Astrocyte (in vitro differentiated cells and primary cell): ENCODE measurements at places on chromosomes 3 and 15. TPM values are rescaled to one million over a fixed set of nuclear protein-coding genes. Genes with fewer than 3 reads are reported as not detected.

Gene HGD
- 0.52 TPM in 1 of 2 replicates, not detected in the other for total RNA-seq

Gene TMEM40
- 1.3 and 2.0 TPM in 2 replicates for total RNA-seq

Gene KLHL40
- not detected in 2 replicates for total RNA-seq

Gene LRRC31
- total RNA-seq: 0.16 TPM in 1 of 2 replicates, not detected in the other

Gene TMEM45A
- total RNA-seq: 35.5 and 49.7 TPM in 2 replicates

Gene AHSG
- not detected in 2 replicates for total RNA-seq

Gene CCDC39
- not detected in 2 replicates for total RNA-seq

Gene EIF1B
- 59.3 and 62.5 TPM in 2 replicates for total RNA-seq

Gene FOXB1
- total RNA-seq: 0.96 and 1.3 TPM in 2 replicates

Gene UBE3A
- 102 and 109 TPM in 2 replicates for total RNA-seq

Gene ST6GAL1
- 15.8 and 19.3 TPM in 2 replicates for total RNA-seq

Gene FBXW12
- total RNA-seq: not detected in 2 replicates

Gene SNTN
- total RNA-seq: not detected in 2 replicates

Gene CLDN11
- total RNA-seq: 0.22 and 0.70 TPM in 2 replicates

Gene CLRN1
- total RNA-seq: not detected in 2 replicates

Gene TLNRD1
- 24.2 and 24.3 TPM in 2 replicates for total RNA-seq

DNA sequence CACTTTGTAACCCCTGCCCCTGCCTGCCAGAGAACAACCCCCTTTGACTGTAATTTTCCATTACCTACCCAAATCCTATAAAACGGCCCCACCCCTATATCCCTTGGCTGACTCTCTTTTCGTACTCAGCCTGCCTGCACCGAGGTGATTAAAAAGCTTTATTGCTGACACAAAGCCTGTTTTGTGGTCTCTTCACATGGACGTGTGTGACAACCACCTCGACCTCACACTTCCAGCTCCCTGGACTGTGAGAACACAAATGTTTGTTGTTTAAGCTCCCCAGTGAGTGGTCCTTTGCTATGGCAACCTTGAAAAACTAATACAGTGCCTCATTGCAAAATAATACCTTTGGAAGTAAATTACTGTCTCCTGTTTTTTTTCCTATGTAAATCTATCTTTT lies 299.2 kb upstream of the POU1F1 start:
- H3K27ac ChIP-seq: no peak overlapping the region
- no peaks in the 10 kb centered on the region for H3K27me3 ChIP-seq
- DNase-seq: no peak

GRCh38 chr3:108744762-108745161 lies 12.4 kb downstream of the RETNLB start:
- H3K4me1 ChIP-seq: no peaks in the 10 kb centered on the region
- H3K4me3 ChIP-seq: no peak overlapping the region

- no peaks in the 10 kb centered on the region for H3K36me3 ChIP-seq
- no peak overlapping the region for H3K27ac ChIP-seq
- no peak for DNase-seq
- H3K4me3 ChIP-seq: no peak overlapping the region
Observed at GRCh38 chr3:186959029-186959624, 28.8 kb downstream of the ST6GAL1 start.

DNA sequence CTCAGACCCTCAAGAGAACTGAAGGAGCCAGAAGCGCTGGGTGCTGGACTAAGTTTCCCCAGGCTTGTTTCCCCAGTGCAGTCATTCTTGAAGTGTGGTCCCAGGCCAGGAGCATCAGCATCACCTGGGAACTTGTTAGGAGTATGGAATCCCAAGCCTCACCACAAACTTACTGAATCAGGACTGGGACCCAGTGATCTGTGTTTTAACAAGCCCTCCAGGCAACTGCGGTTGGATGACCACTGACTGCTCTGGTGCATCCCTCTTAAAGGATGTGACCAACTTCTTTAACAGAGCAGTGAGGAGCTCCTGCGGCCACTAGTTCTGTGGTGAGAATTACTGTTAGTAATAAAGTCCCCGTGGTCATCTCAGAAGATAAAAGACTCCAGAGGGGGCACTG lies 62.4 kb upstream of the DAZL start:
- no peak overlapping the region for H3K4me3 ChIP-seq
- H3K27ac ChIP-seq: no peak overlapping the region
- H3K36me3 ChIP-seq: no peaks in the 10 kb centered on the region
- no peaks in the 10 kb centered on the region for H3K4me1 ChIP-seq
- no peaks in the 10 kb centered on the region for H3K27me3 ChIP-seq

- peaks cover 6% of the 10 kb centered on the region for H3K27me3 ChIP-seq
- no peak overlapping the region for H3K27ac ChIP-seq
- DNase-seq: no peak
Observed at GRCh38 chr3:159266779-159267178, 464.9 kb downstream of the MFSD1 start.

DNA sequence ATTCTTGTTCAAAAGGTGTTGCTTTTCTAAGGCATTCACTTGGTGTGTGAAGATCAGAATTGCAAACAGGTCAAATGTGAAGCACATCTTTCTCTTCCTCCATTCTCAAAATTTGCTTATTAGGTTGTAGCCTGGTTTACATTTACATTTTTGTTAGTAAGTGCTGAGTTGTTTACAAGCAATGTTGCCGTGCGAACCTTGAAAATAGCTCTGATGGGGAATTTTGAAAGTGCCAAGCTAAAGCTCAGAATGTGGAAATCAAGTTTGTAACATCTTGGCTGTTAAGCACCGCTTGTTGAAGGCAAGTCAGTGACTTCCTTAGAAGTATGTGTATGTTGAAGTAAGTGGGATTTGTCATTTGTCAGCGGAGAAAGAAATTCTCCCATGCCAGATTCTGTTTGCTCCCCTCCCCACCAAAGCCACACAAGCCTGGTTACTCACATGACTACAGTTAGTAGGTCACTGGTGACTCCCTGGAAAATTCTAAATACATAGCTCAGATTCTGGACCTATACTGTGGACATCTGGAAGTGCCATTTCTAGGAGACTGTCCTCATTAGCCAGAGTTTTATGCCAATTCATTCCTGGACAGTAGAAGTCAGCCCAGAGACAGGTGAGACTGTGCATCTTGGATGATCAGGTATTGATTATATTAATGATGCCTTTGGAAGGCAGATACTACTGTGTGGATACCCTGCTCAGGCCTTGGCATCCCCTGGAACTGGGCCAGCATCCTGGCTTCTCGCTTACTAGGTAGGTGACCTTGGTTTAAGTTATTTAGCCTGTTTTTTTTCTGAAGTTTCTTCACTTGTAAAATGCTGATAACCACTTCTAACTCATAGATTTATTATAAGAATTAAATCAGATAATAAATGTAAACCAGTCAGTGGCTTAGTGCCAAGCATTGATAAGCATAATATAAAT lies 390.6 kb upstream of the SEMA6D start:
- H3K36me3 ChIP-seq: no peaks in the 10 kb centered on the region
- no peak overlapping the region for H3K4me3 ChIP-seq
- H3K27ac ChIP-seq: no peak overlapping the region
- no peaks in the 10 kb centered on the region for H3K27me3 ChIP-seq

DNA sequence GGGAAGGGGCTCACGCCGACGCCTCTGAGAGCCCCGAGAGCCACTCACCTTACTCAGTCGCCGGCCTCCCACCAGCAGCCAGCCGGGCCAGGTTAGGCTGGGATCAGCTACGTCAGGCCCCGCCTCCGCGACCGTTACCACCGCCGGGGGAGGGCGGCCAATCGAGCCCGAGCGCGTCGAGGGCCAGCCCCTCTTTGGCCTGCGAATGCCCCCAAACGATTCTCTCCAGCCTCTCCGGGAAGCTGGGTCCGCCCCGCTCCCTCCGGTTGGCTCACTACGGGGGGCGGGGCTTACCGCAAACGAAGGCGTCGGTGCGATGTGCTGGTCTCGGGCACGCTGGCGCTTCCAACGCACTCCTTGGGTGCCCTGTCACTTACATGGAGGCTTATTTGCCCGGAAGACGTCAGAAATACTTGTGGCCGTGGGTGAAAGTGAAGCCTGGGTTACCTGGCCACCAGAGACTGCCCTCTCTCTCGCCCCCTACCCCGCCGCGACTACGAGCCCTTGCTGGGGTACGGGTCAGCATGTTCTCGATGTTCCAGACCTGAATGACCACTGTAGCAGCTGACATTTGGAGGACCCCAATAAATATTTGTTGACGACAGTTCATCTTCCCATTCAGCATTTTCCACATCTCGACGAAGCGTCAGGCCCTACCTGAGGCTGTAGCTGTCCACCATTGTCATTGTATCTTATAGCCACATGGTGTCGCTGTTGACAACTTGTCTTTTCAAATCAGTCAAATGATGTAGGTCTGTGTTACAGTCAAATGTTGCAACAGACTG lies at the start of gene CEP70:
TSS of gene CEP70 (minus strand) at position 111 of the 785 bp plus-strand sequence. CDS start 21,333 bp downstream, outside the sequence.
- H3K36me3 ChIP-seq: no peaks in the 10 kb centered on the region
- peak; percentile 85 for DNase-seq
- H3K27ac ChIP-seq: peak within 1 kb of the TSS; percentile 79

DNA sequence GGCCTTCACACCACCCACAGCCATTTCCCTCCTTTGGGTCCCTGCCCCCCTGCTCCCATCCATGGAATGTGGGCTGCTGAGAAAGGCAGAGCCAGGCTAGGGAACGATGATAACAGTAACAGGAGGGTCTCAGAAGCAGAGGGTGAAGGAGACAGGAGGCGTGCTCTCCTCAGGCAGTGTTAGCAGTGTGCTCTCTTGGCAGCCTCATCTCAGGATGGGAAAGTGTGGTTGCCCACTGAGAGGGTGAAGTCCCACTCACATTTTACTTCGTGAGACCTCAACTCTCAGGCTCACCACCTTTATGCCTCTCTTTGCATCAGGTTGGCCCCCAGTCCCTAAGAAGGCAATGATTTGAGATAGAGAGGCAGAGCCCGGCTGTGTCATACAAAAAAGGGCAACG lies 24.5 kb downstream of the TIGIT start:
- no peaks in the 10 kb centered on the region for H3K36me3 ChIP-seq
- no peaks in the 10 kb centered on the region for H3K4me1 ChIP-seq
- no peak overlapping the region for H3K27ac ChIP-seq
- no peak overlapping the region for H3K4me3 ChIP-seq
- H3K27me3 ChIP-seq: no peaks in the 10 kb centered on the region
- no peak for DNase-seq

- no peak overlapping the region for H3K4me3 ChIP-seq
- H3K27ac ChIP-seq: no peak overlapping the region
- H3K4me1 ChIP-seq: peaks cover 12% of the 10 kb centered on the region
- H3K36me3 ChIP-seq: no peaks in the 10 kb centered on the region
Observed at GRCh38 chr15:86915811-86916331, 836.2 kb downstream of the AGBL1 start.

- H3K36me3 ChIP-seq: no peaks in the 10 kb centered on the region
- H3K4me1 ChIP-seq: peaks cover 22% of the 10 kb centered on the region
- H3K27ac ChIP-seq: peak overlapping the region; percentile 0
- peak; percentile 63 for DNase-seq
- no peaks in the 10 kb centered on the region for H3K27me3 ChIP-seq
Observed at GRCh38 chr15:63203451-63204090, 14.2 kb downstream of the RAB8B start.
